Activated naive CD8-positive, alpha-beta T cell treated with anti-CD3 and anti-CD28 coated beads, Interleukin-2, amount 10 ng/mL, durations not matched to agents 7 days and 5 days (primary cell): ENCODE measurements at places on chromosomes 2 and 18. TPM values are rescaled to one million over a fixed set of nuclear protein-coding genes. Genes with fewer than 3 reads are reported as not detected.

FEV gene
- not detected for total RNA-seq

CRYGC gene
- not detected for total RNA-seq

RAX gene
- total RNA-seq = not detected

KCNG2 gene
- total RNA-seq = not detected

GALM gene
- total RNA-seq = 28.3 TPM

COLEC11 gene
- 0.39 TPM for total RNA-seq

GRP gene
- total RNA-seq = not detected

TBC1D8 gene
- 0.79 TPM for total RNA-seq

TRPM8 gene
- not detected for total RNA-seq

CNGA3 gene
- total RNA-seq = not detected

PHLPP1 gene
- 6.1 TPM for total RNA-seq

MC5R gene
- total RNA-seq = 0.17 TPM

HJURP gene
- 100 TPM for total RNA-seq

MFF gene
- total RNA-seq = 63.5 TPM

LIPG gene
- not detected for total RNA-seq

BIRC6 gene
- total RNA-seq = 125 TPM

RUFY4 gene
- 3.0 TPM for total RNA-seq

MYO3B gene
- total RNA-seq = 0.09 TPM

CTIF gene
- total RNA-seq = 3.0 TPM

CTNNA2 gene
- not detected for total RNA-seq

ZNF521 gene
- total RNA-seq = not detected

KYNU gene
- 0.14 TPM for total RNA-seq

CDCA7 gene
- total RNA-seq = 77.8 TPM

PLB1 gene
- 0.30 TPM for total RNA-seq

TMEM198 gene
- total RNA-seq = 0.85 TPM

LHCGR gene
- total RNA-seq = not detected

TXNDC2 gene
- not detected for total RNA-seq

GPBAR1 gene
- 0.72 TPM for total RNA-seq

NABP1 gene
- 75.9 TPM for total RNA-seq

REG3G gene
- total RNA-seq = not detected

CEBPZ gene
- 63.7 TPM for total RNA-seq

ADNP2 gene
- total RNA-seq = 24.4 TPM

CHRND gene
- not detected for total RNA-seq

TMEM163 gene
- total RNA-seq = 0.19 TPM

GKN2 gene
- not detected for total RNA-seq

RNU2-63P gene
- 21.5 TPM for total RNA-seq

DLX1 gene
- total RNA-seq = not detected

BMP10 gene
- total RNA-seq = not detected

C2orf66 gene
- total RNA-seq = not detected

STAT1 gene
- 571 TPM for total RNA-seq

DSEL gene
- total RNA-seq = 0.47 TPM

AP1S3 gene
- 6.3 TPM for total RNA-seq

TTN gene
- total RNA-seq = 13.5 TPM

ATP8B1 gene
- 0.25 TPM for total RNA-seq

STPG4 gene
- total RNA-seq = 0.74 TPM

CYP1B1 gene
- 9.7 TPM for total RNA-seq

PSMA8 gene
- total RNA-seq = 1.3 TPM

CD207 gene
- total RNA-seq = not detected

GKN1 gene
- not detected for total RNA-seq

LYG1 gene
- total RNA-seq = 2.5 TPM
